ENCODE measurements at places on chromosomes 13 and 19.

GRCh38 chr19:10891405-10892086 is 20.2 kb downstream of the CARM1 start:
- no peak for DNase-seq

GRCh38 chr19:6272913-6273600 is 6.7 kb downstream of the MLLT1 start:
- no peak for DNase-seq

- DNase-seq = no peak
Measured at GRCh38 chr13:35764326-35765015, 288.0 kb upstream of the MAB21L1 start.

GRCh38 chr19:15448778-15449619 is 757 bp downstream of the WIZ start:
- no peak for DNase-seq

Data from activated CD4-positive, CD25-positive, alpha-beta regulatory T cell (primary cell).